ENCODE measurements at places on chromosomes 12 and 14.

DNA sequence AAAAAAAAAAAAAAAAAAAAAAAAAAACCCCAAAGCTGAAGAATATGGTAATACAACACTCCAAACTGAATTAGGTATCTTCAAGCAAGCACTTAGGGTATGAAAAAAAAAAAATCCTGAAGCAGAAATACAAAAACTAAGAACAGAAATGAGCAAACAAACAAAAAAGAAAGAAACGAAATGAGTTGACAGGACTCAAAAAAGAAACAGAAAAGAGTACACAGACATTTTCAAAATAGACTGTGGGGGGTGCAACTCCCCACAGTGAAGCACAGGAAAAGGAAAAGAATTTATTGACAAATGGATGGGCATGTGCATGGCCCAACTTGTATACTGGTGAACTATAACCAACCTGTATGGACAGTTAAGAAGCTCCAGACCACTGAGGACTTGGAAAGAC lies 24.6 kb downstream of the RPS6KA5 start:
- DNase-seq: no peak

DNA sequence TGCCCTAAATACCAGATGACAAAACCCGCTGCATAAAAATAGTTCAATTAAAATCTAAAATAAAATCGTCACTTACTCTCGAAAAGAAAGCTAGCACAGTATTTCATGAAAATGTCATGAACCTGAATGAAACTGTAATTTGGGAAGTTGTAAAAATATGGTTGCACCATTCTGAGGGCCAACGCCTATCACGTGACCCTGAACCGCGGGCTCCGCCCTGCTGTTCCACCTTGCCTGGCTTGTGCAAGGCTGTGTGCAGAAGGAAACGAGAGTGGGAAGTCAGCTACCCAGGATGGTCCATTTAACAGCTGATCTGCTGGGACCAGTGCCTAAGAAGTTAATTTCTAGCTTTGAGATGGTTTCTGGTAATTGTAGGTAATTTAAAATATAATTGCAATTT lies 91.7 kb upstream of the BMP4 start:
- DNase-seq: no peak

- no peak for DNase-seq
Measured at GRCh38 chr12:75542942-75543341, 31.5 kb upstream of the KRR1 start.

- no peak for DNase-seq
Measured at GRCh38 chr12:132302466-132303358, 26.7 kb downstream of the GALNT9 start.

- DNase-seq: no peak
Measured at GRCh38 chr14:32005628-32006027, 71.5 kb upstream of the ARHGAP5 start.

DNA sequence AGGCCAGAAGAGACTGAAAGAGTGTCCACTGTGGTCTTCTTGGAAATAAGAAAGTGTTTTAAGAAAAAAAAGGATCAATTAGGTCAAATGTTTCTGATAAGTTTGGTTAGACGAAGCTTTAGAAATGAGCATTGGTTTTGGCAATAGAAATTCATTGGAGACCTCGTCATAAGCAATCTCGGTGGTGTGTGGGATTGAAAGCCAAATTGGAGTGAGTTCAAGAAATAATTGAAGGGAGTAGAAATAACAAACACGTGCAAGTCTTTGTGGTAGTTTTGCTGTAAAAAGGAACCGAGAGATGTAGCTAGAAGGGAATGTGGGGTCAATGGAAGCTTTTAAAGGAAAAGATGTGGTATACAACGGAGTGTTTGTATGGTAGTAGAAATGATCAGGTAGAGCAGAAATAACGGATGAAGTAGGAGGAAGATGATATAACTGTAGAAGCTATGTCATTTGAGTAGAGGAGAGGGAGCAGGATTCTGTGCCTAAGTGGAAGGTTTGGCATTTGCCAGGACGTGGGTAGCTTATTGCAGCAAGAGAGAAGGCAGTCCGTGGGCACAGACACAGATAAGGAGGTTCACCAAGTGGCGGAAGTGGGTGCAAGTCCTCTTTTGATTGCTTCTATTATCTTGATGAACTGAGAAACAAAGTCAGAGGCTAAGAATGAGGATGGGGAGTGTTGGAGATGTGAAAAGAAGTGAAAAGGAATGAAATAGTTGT lies 146.2 kb downstream of the DACT1 start:
- no peak for DNase-seq

DNA sequence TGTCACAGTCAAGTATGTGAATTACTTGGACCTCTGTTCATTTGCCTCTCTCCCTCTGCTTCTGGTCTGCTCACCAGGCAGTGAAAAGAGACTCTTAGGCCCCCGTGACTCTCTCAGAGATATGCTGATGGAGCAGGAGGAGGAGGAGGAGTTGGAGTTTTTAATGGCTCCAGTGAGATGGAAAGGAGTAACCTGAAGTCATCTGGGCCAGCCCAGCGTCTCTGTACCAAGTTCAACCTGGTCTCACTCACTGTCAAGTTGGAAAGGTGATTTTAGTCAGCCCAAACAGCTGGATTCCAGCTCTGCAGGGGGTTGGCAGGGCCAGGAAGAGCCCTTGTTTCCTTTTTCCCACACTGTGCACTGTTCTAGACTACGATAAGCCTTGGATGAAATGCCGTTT lies 48.6 kb downstream of the SH2B3 start:
- no peak for DNase-seq

DNA sequence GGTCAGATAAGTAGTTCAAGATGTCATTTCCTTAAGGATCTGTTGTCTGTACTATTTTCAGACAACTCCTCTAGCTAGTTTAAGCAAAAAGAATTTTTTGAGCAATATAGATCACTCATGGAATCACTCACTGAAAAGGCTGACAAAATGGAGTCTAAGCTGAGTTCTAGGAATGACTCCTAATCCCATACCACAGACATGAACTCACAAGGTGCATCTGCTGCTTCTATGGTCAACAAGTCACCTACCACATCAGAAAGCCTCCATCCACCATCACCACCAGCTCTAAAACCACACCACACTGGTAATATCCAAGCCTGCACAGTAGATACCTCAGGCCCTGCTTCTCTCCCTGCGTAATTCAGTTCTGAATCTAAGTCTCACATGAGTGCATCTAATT lies 33.0 kb downstream of the PWP1 start:
- DNase-seq: no peak

DNA sequence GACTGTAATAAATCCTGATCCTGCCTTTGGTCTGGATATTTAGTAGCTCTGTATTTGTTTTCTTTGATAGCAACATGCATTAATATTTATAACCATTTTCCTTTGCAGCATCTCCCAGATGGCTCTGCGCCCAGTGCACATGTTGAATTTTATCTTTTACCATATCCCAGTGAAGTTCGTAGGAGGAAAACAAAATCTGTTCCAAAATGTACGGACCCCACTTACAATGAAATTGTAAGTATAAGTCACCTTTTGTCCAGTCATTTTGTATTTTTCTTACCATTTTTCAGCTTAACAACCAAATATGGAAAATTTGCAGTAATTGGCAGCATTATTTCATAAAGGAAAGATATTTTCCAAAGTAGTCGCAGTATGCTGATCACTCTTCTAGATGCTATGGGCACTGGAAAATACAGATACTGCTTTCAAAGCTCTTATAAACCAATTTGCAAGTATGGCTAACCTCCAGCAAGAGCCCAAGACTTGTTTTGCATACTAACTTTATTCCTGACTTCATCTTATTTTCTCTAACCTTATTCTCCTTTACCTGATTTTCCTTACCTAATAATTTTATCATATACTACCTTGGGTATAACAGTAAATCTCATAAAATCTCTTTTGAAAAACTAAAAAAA lies 97.4 kb downstream of the PLCZ1 start:
- DNase-seq: no peak

DNA sequence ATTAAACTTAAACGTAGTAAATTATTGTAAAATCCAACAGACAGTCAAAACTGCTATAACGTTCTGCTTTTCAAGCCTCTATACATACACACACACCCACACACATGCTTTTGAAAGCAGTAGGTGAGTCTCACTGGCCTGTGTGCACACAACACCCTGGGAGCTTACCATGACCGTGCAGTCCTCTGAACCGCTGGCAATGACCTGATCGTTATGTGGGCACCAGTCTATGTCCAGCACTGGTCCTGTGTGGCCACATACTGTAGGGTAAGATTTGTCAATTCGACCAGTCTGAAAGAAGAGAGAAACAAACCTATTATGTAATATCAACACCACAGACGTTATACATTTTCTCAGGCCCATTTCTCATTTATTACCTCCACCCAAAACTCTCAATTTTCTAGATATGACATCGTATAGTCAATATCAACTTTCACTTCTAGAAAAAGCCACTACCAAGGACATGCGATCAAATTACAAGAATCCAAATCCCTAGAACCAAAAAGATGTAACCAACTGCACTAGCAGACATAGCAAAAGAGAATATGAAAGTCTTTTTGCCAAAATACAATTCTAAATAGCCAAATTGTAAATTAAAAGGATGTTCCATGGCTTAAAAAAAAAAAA lies 44.5 kb upstream of the SELPLG start:
- no peak for DNase-seq

DNA sequence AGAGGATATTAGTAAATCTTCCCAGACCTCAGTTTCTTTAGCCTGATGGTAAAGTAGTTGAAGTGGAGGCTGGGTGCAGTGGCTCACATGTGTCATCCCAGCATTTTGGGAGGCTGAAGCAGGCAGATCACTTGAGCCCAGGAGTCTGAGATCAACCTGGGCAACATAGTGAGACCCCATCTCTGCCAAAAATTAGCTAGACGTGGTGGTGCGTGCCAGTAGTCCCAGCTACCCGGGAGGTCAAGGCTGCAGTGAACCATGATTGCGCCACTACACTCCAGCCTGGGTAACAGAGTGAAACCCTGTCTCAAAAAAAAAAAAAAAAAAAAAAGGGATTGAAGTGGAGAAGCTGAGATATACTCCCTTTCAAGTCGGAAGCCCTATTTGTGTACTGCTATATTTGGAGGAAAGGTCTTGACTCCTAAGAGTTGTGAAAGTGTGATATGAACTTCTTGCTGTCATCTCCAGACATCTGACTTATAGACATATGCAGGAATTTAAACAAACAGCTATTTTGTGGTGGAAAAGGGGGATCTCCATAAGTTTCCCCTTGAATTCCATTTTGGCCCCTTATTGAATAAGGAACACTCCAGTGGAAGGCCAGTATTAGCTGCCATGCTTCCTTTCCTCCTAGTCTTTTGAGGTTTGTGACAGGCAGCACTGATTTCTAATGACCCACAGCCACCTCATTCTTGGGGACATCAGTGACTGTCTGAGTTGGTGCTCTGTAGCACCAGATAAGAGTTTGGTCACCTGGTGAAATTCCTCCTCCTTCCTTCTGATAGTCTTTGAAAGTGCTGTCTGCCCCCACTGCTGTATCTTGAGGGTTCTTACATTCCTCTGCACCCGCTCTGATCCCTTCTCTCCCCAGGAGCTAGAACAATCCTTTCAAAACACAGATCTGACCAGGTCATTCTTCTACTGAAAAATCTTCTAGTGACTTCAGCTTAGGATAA lies 7.4 kb downstream of the ELK3 start:
- DNase-seq: no peak

GRCh38 chr14:104103446-104104075 lies 18.1 kb downstream of the ASPG start:
- DNase-seq: no peak

GRCh38 chr14:84436528-84436927 lies 1093.4 kb upstream of the FLRT2 start:
- DNase-seq: no peak

- DNase-seq: no peak
Measured at GRCh38 chr12:78183824-78184223, 353.1 kb downstream of the NAV3 start.

GRCh38 chr14:88359500-88359899 lies 26.0 kb upstream of the SPATA7 start:
- DNase-seq: peak; percentile 87

GRCh38 chr12:108116699-108117098 lies 12.4 kb upstream of the WSCD2 start:
- no peak for DNase-seq

DNA sequence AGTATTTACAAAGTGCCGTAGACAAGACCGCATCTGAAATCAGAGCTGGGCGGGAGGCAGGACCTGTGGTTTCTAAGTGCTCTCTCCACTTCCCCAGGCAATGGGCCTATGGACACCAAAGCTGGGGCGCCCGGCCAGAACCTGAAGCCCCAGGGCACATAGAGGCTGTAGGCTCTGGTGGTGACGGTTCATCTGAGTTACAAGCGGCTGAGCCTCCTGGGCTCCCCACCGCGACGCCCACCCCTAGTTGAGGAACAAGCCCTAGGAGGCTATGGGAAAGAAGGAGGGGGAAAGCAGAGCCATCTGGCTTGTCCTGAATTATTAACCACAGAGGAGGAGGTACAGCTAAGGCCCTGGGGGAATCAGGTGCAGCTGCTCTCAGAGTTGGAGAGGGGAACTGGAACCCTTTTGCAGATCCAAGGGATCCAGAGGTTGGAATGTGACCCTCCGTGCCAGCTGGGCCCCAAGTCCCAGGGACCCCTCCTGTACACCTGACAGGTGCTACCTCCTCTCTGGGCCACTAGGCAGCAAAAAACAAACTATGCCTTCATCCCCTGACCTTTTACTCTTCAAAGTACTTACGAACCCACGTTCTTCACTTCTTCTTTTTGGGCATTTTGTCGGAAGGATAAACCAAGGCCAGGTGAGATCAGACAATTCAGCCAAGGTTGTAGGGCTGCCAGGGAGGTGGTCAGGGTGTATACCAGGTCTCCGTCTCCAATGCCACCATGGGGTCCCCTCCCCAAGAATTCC lies 77.2 kb downstream of the ARL6IP4 start:
- DNase-seq: no peak

DNA sequence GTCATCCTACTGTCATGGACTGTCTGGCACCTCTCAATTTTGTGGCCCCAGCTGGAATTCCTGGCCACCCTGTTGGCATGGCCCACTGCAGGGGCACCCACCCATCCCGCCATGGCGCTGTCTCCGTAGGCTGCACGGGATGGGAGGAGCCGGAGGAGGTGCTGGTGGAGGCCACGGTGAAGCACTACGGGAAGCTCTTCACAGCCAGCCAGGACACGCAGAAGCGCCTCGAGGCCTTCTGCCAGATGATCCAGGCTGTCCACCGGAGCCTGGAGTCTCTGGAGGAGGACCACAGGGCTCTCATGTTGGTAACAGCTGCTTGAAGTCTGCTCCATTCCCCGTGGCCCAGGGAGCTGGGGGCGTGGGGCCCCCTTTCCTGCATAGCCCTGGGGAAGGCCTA lies 3.9 kb downstream of the CCDC197 start:
- no peak for DNase-seq

DNA sequence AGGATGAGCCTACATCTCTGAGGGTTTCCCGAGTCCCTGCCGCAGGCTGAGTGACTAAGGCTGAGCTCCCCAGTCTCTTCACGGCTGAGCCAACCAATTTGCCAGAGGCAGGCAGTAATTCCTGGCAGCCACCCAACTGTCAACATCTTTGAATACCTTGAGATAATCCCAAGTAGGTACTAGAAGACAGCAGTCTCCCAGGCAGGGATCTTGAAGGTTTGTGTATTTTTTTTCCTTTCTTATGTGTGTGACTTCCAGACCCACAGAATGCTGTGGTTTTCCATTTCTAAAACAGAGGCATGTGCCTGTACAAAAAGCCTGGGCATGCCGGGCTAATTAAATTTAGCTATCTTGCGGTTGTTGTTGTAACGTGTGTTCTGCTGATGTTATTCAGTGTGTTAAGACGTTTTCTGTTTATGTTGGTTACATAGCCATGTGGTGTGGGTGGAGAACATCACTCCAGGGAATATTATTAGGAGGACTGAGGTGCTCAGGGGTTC lies 155.5 kb downstream of the ANO2 start:
- DNase-seq: no peak

GRCh38 chr12:32821293-32821692 lies 65.6 kb upstream of the YARS2 start:
- no peak for DNase-seq
